ENCODE measurements at places on chromosomes 6 and 20.
A peak's percentile ranks its signal among the peaks of the same experiment; 100 is the strongest.

GRCh38 chr6:53301801-53302537 lies 46.8 kb downstream of the ELOVL5 start:
- no peak for DNase-seq

- no peak for DNase-seq
These were observed 303.5 kb upstream of the TSHZ2 start for GRCh38 chr20:52668626-52669025.

GRCh38 chr6:167892835-167893815 lies 66.4 kb downstream of the AFDN start:
- DNase-seq, result no peak

- DNase-seq, result no peak
These were observed 88.2 kb upstream of the MPC1 start for GRCh38 chr6:166470863-166471410.

GRCh38 chr6:158793432-158793831 lies 25.7 kb downstream of the EZR start:
- DNase-seq, result no peak

GRCh38 chr20:59453759-59454560 lies 150.4 kb upstream of the PHACTR3 start:
- no peak for DNase-seq

DNA sequence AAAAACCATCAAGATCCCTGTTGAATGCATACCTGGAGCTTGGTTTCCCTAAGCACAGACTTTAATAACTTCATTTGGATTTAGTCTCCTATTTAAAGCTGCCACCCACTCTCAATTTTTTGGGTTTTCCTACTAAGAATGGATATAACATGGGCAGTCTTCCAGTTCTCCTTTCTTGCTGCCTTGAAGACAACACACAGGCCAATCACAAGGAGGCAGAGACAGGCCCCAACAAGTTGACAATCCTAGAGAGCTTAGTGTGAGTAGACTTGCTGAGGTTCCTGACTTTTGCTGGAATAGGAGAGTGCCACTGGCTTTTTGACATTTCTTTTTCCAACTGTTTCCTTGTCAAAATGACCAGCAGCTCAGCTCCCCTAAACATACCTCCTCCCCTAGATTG lies 112.3 kb upstream of the ESR1 start:
- no peak for DNase-seq

- DNase-seq, result no peak
These were observed 11.2 kb upstream of the HEY2 start for GRCh38 chr6:125738276-125738675.

- DNase-seq, result peak; percentile 33
These were observed 659 bp downstream of the CEP85L start for GRCh38 chr6:118650582-118651281.

DNA sequence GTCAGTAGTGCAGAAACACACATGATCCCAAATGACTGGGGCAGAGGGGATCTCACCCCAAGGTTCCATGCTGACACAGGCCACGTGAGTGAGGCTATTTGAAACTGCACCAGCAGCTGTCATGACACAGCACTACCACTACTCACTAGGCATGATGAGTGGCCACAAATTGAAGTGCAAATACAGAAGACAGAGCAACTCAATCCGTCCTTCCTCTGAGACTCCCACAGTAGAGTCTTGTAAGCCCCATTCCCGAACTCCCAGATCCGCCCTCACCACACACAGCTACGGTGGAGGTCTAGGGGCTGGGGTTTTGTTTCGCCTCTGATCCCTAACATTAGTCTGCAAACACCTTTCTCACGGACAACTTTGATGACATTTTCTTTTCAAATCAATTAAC lies 113.3 kb upstream of the NUP153 start:
- no peak for DNase-seq

DNA sequence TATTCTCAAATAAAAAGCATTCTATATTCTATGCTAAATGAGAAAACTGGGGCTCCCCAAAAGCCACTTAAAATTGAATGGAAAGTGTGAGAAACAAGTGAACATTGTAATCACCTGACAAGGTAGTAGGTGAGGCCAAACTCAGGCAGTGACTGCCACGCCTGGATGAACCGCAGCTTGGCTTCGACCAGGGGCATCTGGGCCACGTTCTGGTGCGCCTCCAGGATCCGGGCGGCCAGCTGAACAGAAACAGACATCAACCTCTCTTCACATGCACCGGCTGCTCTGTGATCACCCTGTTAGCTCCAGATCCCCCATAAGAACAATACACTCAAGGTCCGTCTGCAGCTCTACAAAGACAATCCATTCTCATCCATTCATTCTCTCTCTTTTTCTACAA lies 30.1 kb upstream of the LRRN4 start:
- no peak for DNase-seq

DNA sequence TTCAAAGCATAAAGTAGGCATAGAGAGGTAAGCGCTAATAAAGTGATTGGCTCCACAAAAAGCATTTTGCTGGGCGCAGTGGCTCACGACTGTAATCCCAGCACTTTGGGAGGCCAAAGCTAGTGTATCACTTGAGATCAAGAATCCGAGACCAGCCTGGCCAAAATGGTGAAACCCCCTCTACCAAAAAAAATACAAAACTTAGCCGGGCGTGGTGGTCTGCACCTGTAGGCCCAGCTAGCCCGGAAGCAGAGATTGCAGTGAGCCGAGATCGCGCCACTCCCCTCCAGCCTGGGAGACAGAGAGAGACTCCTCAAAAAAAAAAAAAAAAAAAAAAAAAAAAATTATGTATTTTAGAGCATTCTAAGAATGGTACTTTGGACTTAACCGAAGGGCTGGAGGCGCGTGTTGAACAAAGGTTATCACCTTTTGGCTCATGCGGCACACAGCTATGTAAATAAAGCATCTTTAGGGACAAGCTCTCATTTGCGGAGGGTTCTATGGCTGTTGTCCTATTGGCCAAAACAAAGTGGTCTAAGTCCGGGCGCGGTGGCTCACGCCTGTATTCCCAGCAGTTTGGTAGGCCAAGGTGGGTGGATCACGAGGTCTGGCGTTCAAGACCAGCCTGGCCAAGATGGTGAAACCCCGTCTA lies 17.4 kb downstream of the HFE start:
- no peak for DNase-seq

GRCh38 chr20:17586250-17586649 lies 16.4 kb downstream of the DSTN start:
- no peak for DNase-seq

- no peak for DNase-seq
These were observed 35.2 kb upstream of the BCLAF1 start for GRCh38 chr6:136324686-136325380.
